ENCODE measurements at places on chromosomes 1 and 21.

GRCh38 chr1:59289570-59289969 is 7.3 kb upstream of the FGGY start:
- DNase-seq = no peak

- DNase-seq = no peak
Measured at GRCh38 chr1:51758310-51758709, 120.2 kb downstream of the NRDC start.

GRCh38 chr1:167452483-167452882 is 65.8 kb downstream of the CD247 start:
- no peak for DNase-seq

DNA sequence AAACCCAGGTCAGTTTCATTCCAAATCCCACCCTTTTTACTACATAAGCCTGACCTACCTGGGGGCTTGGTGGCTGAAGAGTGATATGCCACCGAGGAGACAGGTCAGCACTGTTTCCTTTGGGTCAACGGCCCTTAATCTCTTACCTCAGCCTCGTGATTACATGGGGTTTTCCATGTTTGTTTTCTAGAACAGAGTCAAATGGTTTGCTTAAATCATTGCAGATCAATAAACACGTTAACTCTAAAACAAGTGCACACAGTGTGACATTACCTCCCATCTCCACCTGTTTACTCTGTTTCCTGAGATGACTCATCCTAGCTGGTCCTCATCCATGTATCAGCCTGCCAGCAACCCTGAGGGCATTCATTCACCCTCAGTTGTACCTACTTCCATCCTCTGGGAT is 40.8 kb upstream of the TP53BP2 start:
- no peak for DNase-seq

DNA sequence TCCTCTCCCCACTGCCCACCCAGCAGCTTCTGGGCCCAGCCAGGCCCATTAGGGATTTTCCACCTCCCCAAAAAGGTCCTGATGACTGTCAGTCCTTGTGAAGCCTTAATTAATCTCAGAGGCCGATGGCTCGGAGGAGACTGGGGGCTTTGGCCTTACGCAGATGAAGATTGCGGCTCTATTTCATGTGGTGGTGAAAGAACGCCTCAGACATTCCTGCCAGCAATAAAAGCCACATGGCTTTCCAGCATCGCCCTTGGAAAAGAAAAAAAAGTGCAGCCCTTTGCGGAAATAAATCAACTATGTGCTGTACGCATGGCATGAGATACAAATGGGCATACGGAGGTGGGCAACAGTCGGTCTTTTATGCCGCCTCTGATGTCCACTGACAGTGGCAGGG is 6.6 kb upstream of the RUNX3 start:
- DNase-seq = no peak

DNA sequence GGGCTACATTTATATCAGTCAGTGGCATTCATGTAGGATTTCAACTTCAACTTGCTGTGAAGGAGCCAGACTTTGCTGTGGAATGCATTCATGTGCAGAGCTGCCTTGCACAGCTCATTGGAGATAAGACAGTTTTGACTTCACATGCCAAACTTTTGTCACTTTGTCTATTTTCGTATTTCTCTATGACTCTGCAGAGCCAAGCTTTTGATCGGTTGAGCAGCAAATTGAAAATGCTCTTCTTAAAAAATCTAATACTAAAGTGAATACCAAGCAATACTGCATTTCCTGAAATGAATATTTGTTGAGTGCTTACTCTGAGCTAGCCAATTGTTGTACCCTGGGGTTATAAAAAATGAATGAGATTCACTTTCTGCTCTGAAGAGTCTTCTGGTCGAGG is 388.7 kb downstream of the ST6GALNAC3 start:
- no peak for DNase-seq

- no peak for DNase-seq
Measured at GRCh38 chr1:35622510-35623178, 18.7 kb downstream of the PSMB2 start.

- DNase-seq = no peak
Measured at GRCh38 chr1:26861286-26861701, 1.7 kb upstream of the SFN start.

GRCh38 chr1:169330927-169331326 is 36.7 kb downstream of the NME7 start:
- no peak for DNase-seq

DNA sequence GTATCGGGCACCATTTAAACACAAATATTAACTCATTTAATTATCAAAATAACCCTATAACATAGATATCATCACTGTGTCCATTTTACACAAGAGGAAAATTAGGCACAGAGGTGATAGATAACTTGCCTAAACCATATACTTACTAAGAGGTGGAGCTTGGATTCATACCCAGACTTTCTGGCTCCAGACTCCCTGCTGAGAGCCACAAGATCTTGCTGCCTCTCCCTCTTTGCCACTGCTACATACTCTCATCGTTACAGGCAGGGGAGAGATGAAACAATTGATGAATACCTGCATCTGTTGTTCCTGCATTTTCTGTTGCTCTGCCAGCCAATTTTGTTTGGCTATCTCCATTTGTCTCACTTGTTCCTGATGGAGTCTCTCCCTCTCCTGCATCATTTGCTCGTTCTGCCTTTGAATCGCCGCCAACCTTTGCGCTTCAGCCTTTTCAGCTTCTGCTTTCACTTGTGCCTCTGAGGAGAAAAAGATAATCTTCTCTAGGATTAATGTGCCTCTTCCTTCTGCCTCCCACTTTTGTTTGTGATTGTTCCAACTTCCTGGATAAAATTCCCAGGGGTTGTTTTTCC is 10.6 kb downstream of the GBP5 start:
- no peak for DNase-seq

DNA sequence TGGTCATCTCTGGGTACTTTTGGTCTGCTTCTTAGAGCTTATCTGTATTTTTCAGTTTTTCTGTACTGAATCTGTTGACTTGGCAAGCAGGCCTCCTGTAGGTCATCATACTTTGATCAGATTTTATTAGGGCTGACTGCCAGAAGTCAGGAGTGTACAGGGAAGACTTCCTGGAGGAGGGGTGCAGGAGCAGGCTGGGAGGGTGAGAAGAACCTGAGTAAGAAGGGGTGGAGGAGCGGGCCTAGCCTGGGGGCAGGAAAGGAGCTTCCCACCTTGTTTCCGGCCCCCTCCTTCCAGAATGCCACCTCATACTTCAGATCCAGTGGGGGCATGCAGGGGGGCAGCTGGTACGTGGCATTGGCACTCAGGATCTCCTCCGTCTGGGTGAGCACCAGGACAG is 18.3 kb upstream of the IL22RA1 start:
- no peak for DNase-seq

DNA sequence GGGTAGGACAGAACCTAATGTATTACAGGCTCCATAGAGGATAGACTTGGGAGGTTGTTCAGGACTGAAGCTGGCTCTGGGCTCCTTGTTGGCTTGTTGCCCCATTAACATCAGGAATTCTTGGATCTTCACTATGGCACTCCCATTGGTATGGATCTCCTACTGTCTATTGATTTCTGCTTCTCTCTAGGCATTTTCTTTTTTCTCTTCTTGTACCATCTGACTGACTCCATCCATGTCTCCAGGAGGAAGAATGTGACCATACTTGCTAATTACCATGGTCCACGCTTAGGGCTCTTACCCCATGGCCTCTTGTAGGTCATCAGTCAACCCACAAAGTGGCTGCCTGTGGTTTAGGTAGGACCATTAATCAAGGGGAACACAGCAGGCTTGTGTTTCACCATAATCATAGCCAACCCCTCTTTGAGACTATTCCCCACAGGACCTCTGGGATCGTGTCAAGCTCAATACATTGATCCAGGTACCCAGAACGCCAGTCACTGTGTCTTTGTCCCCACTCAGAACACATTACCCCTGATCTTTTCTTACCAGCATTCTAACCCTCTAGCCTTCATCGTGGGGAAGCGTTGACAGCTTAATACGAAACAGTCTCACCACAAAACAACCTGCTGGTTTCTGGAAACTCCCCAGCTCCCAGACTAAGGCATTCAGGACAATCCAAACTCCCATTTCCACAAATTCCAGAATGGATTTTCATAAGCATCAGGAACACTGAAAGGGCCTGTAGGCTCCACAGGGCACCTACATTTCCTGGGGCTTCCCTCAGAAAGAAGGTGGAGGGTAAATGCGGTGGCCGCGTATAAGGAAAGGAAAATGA is 97.1 kb downstream of the ETS2 start:
- DNase-seq = no peak

GRCh38 chr1:52668711-52669110 is 29.4 kb downstream of the COA7 start:
- DNase-seq = no peak
